Activated CD4-positive, CD25-positive, alpha-beta regulatory T cell (primary cell): ENCODE measurements at places on chromosomes 2 and 18.

DNA sequence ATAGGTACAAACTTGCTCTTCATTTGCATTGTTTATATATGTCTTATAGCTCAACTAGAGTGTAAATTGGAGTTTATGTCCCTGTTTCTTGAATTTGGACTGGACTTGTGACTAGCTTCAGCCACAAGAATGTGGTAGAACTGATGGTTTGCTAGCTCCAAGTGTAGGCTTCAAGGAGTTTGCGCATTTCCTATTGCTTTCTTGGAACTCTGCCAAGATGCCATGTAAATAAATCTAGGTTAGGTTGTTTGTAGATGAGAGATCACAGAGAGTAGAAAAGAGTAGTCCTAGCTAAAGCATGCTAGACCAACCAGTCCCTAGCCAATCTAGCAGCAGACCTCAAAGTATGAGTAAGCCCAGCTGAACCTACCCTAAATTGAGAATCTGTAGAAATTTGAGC, 183.0 kb upstream of the CYP26B1 start:
- DNase-seq, result no peak

DNA sequence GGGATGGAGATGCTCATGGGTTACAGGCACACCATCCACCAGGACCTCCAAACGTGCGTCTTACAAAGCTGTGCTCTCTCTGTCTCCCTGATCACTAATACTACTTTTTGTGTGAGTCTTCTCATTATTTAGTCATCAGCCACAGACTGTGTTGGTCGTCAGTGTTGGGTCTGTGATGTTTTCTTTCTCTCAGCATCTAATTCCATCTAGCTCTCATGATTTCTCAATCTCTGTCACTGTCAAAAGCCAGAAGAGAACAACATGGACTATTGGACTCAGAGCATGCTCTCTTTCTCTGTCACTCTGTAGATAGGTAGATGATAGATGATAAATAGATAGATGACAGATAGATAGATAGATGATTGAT, 6.0 kb upstream of the ARL4C start:
- no peak for DNase-seq

GRCh38 chr2:151097128-151097527, 164.5 kb downstream of the RBM43 start:
- DNase-seq, result no peak

DNA sequence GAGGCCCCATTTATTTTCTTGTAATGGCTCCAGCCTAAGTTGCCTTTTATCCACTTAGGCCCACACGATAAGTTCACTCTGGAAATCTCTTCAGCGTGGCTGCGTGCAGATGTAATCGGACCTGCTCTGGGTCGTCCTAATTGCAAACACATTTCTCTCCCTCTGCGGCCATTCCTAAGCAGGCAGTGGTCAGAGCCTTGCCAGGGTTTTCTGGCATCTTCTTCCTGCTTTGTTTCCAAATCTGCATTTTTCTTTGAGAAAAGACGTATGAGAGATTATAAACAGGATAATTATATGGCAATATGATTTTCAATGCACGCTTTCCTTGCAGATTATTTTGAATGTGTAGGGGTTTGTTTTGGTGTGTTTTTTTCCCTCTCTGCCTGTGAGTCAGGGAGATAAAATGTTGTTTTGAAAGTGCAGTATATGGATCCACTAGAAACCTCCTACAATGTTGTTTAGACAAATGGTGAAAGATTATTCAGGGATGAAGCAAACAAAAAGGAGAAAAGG, 239.4 kb upstream of the TANK start:
- DNase-seq, result no peak

DNA sequence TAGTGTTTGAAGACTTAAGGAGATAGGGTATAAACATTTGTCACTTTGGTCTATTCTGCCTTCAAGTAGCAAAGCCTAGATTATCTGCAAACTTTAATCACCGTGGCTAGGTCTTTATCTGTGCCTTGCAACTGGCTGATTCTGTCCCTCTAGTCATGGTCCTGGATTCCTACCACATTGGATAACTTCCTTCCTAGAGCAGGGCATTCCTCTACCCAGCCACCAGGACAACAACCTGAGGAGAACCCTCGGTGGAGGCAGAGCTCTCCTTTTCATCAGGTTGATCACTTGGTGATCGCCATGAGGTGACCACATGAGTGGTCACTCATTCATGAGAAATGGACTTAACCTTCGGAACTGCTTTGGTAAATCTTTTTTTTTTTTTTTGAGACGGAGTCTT, 25.3 kb upstream of the PTPRM start:
- DNase-seq, result no peak
